ENCODE measurements at places on chromosomes 16 and 17.
A peak's percentile ranks its signal among the peaks of the same experiment; 100 is the strongest.

DNA sequence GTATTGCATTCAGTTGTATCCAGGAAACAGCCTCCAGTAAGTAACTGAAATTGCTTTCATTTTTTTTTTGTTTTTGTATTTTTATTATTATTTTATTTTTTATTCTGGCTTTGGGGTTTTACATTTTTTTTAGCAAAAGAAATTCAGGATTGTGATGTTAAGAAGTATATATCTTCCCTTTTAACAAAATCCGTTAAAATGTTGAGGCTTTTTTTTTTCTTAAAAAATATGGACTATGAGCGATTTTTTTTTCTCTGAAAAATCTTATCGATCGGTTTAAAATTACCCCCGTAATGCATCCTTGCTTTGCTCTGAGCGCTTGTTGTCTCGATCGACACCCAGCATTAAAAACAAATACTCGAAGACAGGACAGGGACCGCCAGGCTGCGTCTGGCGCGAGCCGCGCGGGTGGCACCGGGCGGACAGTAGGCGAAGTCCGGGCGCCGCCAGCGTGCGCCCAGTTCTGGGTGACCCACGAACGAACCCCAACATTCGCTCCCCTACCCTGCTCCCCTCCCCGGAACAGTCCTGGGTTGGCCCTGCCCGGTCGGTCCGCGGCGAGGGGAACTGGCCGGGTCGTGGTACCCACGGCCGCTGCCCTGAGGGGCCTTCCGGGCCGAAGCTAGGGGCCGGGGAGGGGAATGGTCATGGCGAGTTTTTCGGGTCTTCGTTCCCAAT lies 482 bp downstream of the BAHCC1 start:
- DNase-seq, result no peak

DNA sequence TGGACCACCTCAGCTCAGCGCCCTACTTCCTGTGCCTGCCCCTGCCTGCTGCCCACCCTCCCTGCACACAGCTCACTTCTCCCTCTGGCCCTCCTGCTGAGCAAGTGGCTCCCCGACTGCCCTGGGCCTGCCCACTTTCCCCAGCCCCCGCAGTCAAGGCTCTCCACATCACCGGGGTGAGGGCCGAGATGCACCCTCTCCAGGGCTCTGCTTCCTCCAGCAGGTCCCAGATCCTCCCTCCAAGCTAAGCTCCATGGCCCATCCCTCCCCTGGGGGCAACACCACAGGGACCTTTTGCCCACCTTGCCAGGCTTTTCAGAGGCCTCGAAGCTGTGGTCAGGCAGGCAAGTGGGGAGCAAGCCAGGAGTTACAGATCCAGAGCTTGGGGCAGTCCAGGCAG lies 820.2 kb downstream of the KCNJ18 start:
- DNase-seq, result no peak

DNA sequence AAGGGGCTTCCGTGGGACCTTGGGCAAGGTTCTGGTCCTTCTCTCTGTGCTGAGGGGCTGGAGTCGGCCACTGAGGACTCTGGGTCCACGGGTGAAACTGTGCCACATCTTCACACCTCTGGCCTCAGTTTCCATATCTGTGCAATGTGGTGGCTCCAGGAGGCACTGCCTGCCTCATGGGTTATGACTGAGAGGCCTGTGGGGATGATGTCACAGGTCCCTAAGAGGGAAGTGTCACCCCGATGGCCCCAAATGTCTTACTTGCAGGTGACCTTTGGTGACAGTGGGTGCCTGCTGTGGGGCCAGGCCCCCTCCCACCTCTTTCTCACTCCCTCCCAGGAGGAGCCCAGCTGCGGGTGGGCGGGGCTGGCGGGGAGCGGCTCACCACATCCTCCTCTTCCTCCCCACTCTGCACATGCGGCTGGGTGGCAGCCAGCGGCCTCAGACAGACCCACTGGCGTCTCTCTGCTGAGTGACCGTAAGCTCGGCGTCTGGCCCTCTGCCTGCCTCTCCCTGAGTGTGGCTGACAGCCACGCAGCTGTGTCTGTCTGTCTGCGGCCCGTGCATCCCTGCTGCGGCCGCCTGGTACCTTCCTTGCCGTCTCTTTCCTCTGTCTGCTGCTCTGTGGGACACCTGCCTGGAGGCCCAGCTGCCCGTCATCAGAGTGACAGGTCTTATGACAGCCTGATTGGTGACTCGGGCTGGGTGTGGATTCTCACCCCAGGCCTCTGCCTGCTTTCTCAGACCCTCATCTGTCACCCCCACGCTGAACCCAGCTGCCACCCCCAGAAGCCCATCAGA lies at the start of gene IL21R:
IL21R (plus strand) TSS at position 407 of the 801 bp plus-strand sequence. CDS start 27,898 bp downstream, outside the sequence.
- DNase-seq, result peak; percentile 45

- peak; percentile 21 for DNase-seq
Observed at GRCh38 chr17:4004517-4005295, 40.5 kb upstream of the ATP2A3 start.

- no peak for DNase-seq
Observed at GRCh38 chr17:80963812-80964543, 27.7 kb upstream of the CHMP6 start.

DNA sequence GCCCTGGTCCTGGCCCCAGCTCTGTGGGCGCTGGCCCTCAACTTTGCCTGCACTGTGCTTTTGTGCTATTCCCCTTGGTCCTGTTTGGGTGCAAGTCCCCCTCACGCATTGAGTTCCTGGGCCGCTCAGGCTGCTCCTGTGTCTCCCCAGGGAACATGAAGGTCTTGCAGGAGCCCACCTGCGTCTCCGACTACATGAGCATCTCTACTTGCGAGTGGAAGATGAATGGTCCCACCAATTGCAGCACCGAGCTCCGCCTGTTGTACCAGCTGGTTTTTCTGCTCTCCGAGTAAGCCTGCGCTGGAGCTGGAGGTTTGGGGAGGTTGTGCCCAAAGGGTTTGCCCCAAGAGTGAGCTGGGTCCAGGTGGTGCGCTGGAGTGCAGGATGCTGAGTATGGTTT lies 28.2 kb downstream of the IL4R start:
- no peak for DNase-seq

GRCh38 chr16:28183484-28183883 lies 28.3 kb downstream of the XPO6 start:
- DNase-seq, result no peak

GRCh38 chr16:57759541-57760356 lies 24.2 kb downstream of the KATNB1 start:
- no peak for DNase-seq

DNA sequence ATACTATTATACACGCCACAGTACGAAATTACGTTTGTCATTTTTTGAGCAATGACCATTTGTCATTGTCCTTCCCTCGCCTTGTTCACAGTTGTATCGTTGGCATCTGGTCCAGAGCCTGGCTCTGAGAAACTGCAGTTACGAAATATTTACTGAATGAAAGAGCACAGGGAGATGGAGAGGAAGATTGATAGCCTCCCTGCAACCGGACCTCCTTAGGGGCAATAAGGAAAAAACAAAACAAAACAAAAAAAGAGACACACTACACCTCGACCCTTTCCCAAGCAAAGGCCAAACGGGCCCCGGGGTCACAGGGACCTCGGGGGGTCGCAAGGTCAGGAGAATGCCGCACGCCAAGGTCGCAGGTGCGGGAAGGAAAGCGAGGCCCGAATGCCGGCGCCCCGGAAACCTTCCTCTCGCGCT lies 857 bp downstream of the GOT2 start:
- no peak for DNase-seq

- DNase-seq, result no peak
Observed at GRCh38 chr16:11272484-11272883, 945 bp downstream of the PRM3 start.

DNA sequence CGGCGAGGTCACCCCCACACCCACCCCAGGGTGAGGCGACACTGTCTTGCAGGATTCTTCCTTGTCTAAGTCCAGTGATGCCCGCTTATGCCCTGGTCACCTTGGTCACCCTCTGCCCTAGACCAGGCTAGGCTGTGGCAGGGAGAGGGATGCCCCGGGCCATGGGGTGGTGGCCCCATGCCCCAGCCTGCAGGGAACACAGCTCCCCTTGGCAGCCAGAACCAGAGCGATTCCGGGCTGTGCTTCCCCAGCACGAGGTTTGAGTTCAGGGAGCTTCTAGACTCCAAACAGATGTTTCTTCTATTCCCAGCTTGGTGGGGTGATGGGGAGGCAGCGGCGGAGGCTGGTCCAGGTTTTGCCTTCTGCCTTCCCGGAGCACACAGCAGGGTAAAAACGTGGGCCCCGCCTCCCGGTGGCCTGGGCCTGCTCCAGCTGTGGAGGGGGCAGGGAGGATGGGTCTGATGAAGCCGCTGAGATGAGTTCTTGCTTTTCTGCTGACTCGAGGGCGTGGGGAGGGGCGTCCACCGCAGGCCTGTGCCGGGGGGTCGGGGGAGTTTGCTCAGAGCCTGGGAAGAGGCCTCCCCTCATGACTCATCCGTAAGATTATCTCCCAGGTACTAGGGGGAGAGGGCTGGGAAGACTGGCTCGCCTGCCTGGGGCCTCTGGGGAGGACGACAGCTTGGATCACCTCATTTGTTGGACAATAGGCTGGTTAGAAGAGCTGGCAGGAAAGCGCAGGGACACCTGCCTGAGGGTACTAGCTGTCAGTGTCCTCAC lies 15.4 kb downstream of the SMTNL2 start:
- no peak for DNase-seq

DNA sequence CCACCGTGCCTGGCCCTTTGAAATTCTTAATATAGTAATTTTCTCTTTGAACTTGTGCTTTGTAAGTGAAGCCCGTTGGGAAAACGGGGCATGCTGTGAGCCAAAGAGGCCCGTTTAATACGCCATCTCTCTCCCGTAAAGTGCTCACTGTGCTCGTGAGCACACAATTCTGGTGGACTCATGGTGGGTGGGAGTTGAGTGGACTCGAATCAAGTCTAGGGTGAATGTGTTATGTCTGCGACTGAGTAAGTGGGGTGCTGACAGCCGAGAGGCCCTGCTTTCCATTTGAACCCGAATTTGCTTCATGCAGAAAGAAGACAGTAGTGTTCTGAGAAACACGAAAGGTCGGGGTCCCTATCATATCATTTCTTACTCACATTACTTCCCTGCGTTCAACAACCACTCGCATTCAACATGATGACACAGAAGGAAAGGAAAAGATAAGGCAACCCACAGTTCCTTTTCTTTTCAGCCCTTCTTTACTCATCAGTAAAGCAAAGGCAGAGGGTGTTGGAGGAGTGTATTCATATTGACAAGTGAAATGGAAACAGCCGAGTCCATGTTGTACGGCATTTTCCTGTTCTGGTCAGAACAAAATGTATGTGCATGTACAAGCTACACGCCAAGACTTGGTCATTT lies 4.8 kb upstream of the ATP2A3 start:
- DNase-seq, result no peak

DNA sequence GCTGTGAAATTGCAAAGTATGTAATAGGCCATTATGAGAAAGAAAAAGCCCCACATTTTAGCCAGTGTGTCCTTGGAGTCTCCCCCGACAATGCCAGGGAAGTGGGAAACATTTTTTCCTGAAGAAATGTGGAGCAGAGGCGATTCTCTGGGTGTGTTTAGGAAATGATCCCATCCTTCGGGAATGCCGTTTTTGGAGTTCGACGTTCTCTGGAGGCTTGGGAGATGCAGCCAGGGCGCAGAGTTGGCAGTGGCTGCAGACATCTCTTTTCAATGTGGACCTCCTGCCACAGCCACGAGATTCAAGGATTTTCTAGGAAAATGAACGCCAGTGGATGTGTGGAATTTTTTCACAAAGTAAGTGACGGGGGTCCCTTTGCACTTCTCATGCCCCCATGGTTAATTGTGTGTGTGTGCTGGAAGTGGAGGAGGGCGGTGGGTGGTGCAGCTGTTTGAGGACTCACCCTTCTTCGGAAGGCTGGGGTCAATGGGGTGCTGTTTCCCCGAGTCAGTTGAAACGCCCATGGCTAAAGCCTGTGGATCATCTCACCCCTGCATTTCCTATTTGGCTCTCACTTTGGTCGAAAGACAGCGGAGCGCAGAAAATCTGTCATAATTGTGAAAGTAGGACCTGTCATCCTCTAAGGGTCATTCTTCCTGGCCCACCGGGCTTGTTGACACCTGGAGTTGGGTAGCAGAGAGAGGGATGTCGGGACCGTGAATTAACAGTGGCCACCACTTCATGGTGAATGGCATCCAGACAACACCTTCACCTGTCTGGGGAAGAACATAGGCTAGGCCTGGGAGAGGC lies 73.2 kb downstream of the CMIP start:
- no peak for DNase-seq
